ENCODE measurements at places on chromosomes 12 and 14.

- DNase-seq, result no peak
These were observed 34.3 kb upstream of the ATP2A2 start for GRCh38 chr12:110246636-110247339.

DNA sequence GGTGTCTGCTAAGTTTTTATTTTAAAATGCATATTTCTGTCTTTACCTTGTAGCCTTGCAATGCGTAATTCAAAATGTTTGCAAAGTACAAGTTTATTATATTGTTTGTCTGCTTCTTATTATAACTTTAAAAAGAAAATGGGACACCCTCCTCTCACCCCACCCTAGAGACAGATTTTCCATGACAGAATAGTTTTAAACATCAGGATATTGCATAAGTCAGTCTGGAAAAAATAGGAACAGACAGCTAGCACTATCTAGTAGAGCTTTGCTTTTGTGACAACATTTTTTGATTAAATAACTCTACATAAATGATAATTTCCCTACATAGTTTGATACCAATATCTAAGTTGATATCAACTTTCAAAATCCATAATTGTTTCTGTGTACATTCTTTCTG lies 71.3 kb downstream of the PDE3A start:
- DNase-seq, result no peak

GRCh38 chr14:60196291-60196690 lies 31.1 kb upstream of the DHRS7 start:
- no peak for DNase-seq

DNA sequence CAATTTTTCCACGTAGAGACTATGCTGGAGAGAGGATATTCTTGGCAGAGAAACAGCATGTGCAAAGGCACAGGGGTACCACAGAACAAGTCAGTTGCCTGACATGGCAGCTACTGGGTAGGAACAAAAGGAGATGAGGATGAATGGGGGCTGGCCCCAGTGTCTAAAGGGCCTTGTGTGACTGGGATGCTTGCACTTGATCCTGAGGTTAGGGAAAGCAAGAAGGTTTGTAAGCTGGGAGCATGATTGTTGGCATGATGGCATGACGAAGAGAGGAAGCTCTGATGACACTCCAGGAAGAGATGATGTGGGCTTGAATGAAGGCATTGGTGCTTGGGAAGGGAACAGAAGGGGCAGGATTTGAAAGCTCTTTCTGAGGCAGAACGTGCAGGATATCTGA lies 139.1 kb downstream of the ZFP36L1 start:
- no peak for DNase-seq

GRCh38 chr14:54225457-54226060 lies 171.2 kb upstream of the CDKN3 start:
- DNase-seq, result no peak

GRCh38 chr12:5520037-5520436 lies 88.1 kb downstream of the NTF3 start:
- DNase-seq, result no peak

DNA sequence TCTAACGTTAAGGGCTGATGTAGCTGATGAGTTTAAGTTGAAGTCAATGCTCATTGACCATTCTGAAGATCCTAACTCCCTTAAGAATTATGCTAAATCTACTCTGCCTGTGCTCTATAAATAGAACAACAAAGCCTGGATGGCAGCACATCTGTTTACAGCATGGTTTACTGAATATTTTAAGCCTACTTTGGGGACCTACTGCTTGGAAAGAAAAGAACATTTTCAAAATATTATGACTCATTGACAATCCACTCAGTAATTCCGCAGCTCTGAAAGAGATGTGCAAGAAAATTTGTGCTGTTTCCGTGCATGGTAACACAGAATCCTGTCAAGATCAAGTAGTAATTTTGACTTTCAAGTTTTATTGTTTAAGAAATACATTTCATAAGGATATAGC lies 35.0 kb upstream of the NAV3 start:
- DNase-seq, result no peak

DNA sequence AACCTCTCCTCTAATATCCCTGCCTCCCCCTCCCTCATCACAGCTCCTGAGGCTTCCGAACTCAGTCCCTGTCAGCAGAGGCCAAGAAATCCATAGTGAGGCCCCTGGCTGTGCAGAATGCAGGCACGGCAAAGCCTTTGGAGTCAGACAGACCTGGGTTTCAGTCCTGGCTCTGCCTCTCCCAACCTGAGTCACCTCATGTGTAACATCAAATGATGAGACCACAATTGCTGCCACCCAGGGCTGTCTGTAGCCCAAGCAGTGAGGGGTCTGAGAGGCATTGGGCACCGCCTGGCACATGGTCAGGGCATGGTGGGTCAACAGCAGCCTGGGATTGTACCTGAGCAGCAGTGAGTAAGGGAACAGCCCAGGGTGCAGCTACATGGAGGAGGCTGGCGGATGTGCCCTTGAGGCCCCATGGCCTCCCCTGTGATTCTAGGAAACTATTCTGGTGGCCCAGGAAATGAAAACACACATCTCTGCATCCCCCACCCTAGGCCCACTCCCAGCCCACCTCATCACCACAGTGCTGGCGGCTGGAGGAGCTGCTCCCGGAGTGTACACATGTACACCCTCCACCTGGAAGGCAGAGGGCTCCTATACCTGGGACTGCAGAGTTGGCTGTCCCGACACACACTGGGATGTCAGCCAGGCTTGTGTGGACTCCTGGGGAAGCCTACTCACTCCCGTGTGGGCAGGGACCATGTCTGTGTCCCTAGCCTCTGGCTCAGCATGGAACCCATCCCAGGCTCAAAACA lies 7.7 kb downstream of the ANKRD33 start:
- no peak for DNase-seq

DNA sequence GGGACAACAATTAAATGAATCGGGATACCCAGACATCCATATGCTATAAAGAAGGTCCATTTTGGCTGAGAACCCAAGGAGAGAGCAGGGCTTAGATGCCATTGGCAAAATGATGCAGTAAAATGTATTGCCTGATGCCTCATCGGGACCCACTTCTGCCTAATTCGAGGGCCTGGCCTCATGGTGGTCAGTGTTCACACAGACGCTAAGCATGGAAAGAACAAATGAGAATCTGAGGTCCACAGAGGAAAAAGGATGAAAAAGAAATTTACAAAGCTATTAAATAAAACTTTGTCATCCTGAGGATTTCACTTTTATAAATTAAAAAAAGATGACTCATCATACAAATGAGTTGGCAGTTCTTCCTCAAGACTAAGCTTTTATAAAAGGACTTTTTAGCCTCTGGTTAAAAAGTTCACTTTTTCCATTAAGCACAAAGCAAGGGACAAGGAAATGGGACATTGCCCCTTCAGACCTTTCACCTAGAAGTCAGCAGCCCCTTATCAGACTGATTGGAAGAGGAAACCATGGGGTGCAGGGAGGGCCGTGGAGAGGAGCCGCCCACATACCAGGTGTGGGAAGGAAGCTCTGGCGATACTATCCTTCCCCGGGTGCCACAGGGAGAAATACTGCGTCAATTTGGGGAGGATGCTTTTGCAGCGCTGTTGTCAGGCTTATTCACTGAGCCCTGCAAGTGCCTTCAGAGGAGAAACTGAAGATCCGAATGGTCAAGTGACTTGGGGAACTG lies 176.0 kb downstream of the EGLN3 start:
- DNase-seq, result no peak
